ENCODE measurements at places on chromosomes 13 and 19. TPM values are rescaled to one million over a fixed set of nuclear protein-coding genes. Genes with fewer than 3 reads are reported as not detected.

DNA sequence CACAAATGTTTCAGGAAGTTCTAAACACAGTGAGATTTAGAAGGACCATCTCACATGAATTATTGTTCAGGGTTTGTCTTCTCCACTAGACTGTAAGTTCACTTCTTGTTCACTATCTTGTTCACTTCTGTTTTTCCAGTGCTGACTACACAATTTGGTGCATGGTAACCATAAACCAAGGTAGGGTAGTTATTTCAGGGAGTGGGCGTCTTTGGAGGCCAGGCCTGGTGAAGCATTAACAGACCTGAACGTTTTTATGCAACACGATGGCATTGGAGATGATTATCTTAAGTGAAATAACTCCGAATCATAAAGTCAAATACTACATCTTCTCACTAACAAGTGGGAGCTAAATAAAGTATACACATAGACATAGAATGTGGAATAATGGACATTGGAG, 14.4 kb upstream of the OXGR1 start:
- DNase-seq = no peak
- H3K4me1 ChIP-seq = no peaks in the 10 kb centered on the region
- peaks cover 16% of the 10 kb centered on the region for H3K27me3 ChIP-seq

DNA sequence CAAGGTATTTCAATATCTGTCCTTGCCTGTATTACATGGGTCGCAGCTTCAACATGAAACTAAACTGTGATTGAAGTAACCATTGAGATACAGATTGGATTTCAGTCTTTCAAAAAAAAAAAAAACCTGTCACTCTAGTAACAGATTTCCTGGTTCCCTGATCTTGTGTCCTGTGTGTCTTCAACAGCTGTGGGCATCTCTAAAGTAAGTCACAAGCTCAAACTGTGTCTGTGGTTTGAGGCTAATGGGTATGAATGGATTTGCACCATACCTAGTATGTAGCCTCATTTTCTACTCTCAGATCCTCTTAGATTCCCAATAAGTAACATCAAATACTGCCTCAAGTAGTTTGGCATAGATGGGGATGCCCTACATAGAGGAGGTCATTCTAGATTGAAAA, 300.1 kb downstream of the COG6 start:
- H3K36me3 ChIP-seq = no peaks in the 10 kb centered on the region
- H3K27ac ChIP-seq = no peak overlapping the region
- no peaks in the 10 kb centered on the region for H3K27me3 ChIP-seq
- H3K4me3 ChIP-seq = no peak overlapping the region

DNA sequence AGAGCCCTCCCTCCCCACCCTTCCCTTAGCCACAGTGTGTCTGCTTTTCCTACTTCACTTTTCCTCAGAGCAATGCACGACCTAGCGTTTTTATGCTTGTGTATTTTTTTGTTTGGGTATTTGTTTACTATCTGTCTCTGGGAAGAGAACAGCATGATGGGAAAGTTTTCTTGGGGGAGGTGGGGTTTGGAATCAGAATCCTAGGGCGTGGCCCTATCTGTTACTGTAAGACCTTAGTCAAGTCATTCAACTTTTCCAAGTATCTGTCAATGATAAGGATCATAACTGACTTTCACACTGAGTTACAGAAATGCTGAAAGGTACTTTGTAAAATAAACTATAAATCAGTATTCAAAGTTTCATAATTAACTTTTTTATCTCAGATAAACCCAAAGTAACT, 146.3 kb upstream of the WASF3 start:
- H3K4me1 ChIP-seq = no peaks in the 10 kb centered on the region
- no peak overlapping the region for H3K27ac ChIP-seq
- H3K4me3 ChIP-seq = no peak overlapping the region
- no peaks in the 10 kb centered on the region for H3K27me3 ChIP-seq
- DNase-seq = no peak

GRCh38 chr19:31353833-31354232, 4.6 kb upstream of the TSHZ3 start:
- DNase-seq = no peak
- peaks cover 37% of the 10 kb centered on the region for H3K4me1 ChIP-seq
- H3K27ac ChIP-seq = no peak overlapping the region
- H3K27me3 ChIP-seq = peaks cover 68% of the 10 kb centered on the region

GRCh38 chr13:110486061-110486715, 75.3 kb downstream of the RAB20 start:
- no peaks in the 10 kb centered on the region for H3K36me3 ChIP-seq
- H3K27ac ChIP-seq = no peak overlapping the region
- no peak overlapping the region for H3K4me3 ChIP-seq
- no peaks in the 10 kb centered on the region for H3K27me3 ChIP-seq
- no peaks in the 10 kb centered on the region for H3K4me1 ChIP-seq

DNA sequence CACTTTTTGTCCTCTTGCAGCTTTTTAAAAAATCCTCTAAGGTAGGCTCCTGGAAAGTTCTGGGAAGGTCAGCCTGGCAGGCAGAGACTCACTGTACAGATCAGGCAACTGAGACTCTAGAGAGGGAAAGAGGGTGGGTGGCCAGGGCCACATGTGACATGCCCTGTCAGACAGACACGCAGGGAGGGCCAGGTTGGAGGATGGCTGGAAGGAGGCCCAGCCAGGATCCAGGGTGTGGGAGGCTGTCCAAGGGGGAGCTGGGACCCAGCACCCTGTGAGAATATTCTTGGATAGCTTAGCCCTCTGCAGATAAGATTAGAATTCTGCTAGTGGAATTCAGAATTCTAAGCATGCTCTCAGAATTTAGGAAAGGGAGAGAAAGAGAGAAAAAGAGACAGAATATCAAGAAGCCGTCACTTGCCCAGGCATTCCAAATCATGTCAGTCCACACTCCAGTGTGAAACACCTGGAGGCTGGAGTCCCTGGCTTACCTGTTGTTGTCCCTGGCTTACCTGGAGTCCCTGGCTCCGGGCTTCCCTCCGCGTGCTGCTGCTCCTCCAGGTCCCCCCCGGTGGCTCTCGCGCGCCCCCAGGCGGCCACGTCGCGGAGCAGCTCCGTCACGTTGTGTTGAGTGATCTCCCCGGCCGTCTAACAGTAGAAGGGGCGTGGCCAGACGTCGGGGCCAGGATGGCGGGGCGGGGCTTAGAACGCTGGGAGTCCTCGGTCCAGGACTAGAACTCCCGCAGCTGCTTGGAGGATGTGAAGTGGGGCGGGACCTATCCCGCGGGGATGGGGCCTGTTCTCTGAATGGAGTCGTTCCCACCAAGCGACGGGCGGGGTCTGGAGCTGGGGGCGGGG, 2.8 kb upstream of the TNNI3 start:
- no peak overlapping the region for H3K27ac ChIP-seq
- H3K36me3 ChIP-seq = no peaks in the 10 kb centered on the region
- H3K4me3 ChIP-seq = no peak overlapping the region
- H3K27me3 ChIP-seq = peaks cover 30% of the 10 kb centered on the region
- peaks cover 3% of the 10 kb centered on the region for H3K4me1 ChIP-seq

GRCh38 chr13:28819735-28820098, 422 bp upstream of the MTUS2 start:
- H3K36me3 ChIP-seq = no peaks in the 10 kb centered on the region
- H3K4me3 ChIP-seq = no peak overlapping the region
- peak; percentile 53 for DNase-seq
- H3K4me1 ChIP-seq = peaks cover 3% of the 10 kb centered on the region
- peaks cover 47% of the 10 kb centered on the region for H3K27me3 ChIP-seq

DNA sequence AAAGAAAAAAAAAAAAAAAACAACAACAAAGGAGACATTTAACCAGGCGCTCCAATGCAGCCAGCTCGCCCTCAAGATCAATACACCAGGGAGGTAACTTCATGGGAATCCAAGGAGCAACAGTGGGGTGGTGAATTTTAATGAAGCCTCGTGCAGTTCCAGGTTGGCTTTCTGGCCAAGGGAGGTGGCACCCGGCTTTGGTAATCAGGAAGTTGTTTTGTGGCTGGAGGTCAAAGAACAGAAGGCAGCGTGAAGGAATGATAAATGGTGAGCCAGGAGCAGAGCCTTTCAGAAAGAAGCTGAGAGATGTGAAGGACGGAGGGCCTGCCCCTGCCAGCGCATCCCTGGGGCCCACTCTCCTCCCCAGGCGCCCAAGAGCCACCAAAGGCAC, 188.2 kb upstream of the TSC22D1 start:
- H3K36me3 ChIP-seq = no peaks in the 10 kb centered on the region
- H3K27ac ChIP-seq = no peak overlapping the region
- H3K4me3 ChIP-seq = no peak overlapping the region
- no peak for DNase-seq
- peaks cover 16% of the 10 kb centered on the region for H3K4me1 ChIP-seq

GRCh38 chr13:75224053-75224742, 257.8 kb downstream of the TBC1D4 start:
- no peak for DNase-seq
- H3K4me3 ChIP-seq = no peak overlapping the region
- no peak overlapping the region for H3K27ac ChIP-seq
- H3K36me3 ChIP-seq = no peaks in the 10 kb centered on the region

DNA sequence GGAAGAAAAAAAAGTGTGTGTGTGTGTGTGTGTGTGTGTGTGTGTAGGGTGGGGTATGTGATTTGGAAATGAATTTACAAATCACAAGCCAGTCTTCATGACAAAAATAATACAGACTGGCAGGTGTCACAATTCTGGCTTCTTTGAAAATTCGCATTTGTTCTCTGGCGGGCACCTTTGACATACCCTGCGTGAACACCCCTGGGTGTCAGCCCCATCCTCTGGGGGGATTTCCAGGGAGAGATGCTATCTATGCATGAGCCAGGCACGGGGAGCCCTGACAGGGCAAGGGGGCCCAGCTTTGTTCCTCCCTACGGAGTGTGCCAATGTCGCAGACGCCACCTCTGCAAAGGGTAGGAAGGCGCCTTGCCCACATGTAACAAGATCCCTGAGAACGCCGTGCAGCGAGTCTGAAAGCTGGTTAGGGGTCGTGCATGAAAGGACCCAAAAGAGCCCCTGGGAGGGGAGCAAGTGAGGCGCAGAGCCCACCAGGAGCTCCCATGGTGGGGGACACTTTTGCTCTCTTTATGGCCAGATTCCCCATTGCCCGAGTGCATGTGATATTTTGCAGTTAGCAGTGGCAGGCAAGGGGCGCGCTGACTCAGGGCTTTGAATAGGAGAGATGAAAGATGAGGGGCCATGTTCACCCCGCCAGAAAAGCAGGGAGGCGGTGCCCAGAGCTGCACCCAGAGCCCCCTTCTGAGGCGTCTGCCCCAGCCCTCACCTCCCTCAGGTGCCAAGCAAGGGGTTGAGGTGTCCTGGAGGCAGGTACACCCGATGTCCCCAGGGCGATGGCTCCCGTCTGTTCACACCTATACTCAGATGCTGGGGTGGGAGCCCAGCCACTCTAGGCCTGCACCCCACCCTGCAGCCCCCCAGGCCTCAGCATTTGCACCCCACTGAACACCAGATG, 45.3 kb downstream of the KLF2 start:
- peak; percentile 48 for DNase-seq
- H3K36me3 ChIP-seq = peaks cover 30% of the 10 kb centered on the region
- no peak overlapping the region for H3K4me3 ChIP-seq
- H3K27me3 ChIP-seq = peaks cover 2% of the 10 kb centered on the region
- no peak overlapping the region for H3K27ac ChIP-seq
- H3K4me1 ChIP-seq = peaks cover 23% of the 10 kb centered on the region

DNA sequence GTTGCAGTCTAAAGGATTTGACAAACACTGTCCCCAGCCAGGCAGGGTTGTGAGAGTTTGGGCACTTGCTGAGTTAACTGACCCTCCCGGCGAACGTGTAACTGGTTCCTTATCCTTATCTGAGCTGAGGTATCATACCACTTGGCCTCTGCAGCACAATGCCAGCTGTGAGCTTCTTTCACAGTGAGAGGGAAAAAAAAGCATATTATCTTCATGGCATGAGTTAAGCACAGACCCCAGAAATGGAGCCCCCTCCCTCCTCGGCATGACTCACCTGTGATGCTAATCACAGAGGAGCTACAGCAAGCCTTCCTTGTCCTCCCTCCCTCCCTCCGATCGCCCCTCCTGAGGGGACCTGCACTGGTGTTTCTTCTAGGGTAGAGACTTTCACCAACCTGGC, 60.5 kb downstream of the EFNB2 start:
- no peaks in the 10 kb centered on the region for H3K27me3 ChIP-seq
- DNase-seq = no peak
- no peaks in the 10 kb centered on the region for H3K36me3 ChIP-seq
- no peaks in the 10 kb centered on the region for H3K4me1 ChIP-seq

GRCh38 chr19:33849551-33850147, 53.0 kb downstream of the KCTD15 start:
- no peak overlapping the region for H3K4me3 ChIP-seq
- DNase-seq = no peak
- no peak overlapping the region for H3K27ac ChIP-seq
- peaks cover 12% of the 10 kb centered on the region for H3K27me3 ChIP-seq

DNA sequence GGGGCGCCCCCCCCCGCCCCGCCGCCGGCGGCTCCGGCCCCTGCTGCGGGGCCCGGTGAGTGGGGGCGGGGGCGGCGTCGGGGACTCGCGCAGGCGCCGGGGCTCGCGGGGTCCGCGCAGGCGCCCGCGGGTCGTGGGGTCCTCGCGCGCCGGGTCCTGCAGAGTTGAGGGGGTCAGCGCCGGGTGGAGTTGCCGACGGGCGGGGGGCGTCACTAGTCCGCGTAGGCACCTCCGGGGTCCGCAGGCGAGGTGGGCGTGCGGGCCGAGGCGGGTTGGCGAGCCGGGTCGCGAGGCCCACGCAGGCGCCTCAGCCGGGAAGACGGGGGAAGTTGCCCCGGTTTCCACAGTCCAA, 365 bp downstream of the PPP6R1 start:
- H3K4me1 ChIP-seq = peaks cover 34% of the 10 kb centered on the region
- H3K27me3 ChIP-seq = no peaks in the 10 kb centered on the region
- peak overlapping the region; percentile 100 for H3K4me3 ChIP-seq

DNA sequence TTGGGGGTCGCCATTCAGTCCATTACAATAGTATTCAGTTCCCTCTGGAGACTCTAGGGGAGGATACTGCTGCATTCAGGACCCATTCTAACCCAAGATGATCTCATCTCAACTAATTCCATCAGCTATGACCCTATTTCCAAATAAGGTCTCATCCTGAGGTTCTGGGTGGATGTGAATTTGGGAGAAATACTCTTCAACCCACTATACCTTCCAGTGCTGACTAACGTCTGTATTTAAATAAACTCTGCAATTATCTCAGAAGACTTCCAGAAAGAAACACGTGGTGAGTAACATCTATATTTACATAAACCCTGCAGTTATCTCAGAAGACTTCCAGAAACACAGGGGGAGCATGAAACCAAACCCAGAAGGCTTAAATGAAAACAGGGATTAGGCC, 1300.7 kb downstream of the PCDH9 start:
- H3K4me3 ChIP-seq = no peak overlapping the region
- no peaks in the 10 kb centered on the region for H3K27me3 ChIP-seq
- no peak for DNase-seq
- H3K27ac ChIP-seq = no peak overlapping the region
- H3K4me1 ChIP-seq = no peaks in the 10 kb centered on the region

- H3K27ac ChIP-seq = no peak overlapping the region
- peaks cover 4% of the 10 kb centered on the region for H3K27me3 ChIP-seq
- H3K36me3 ChIP-seq = no peaks in the 10 kb centered on the region
Observed at GRCh38 chr19:44677019-44677811, 5.9 kb downstream of the CEACAM19 start.

- H3K27me3 ChIP-seq = no peaks in the 10 kb centered on the region
- H3K36me3 ChIP-seq = no peaks in the 10 kb centered on the region
- H3K27ac ChIP-seq = no peak overlapping the region
- no peaks in the 10 kb centered on the region for H3K4me1 ChIP-seq
Observed at GRCh38 chr19:28118235-28118634, 1094.7 kb downstream of the UQCRFS1 start.

The NAPA gene
- 117 TPM for total RNA-seq

The HCST gene
- total RNA-seq = 204 TPM

The PTH2 gene
- not detected for total RNA-seq

The CD33 gene
- 21.1 TPM for total RNA-seq

The C1QTNF9 gene
- not detected for total RNA-seq

The METTL21C gene
- not detected for total RNA-seq

The ZNF132 gene
- total RNA-seq = 4.7 TPM

The TEX29 gene
- 0.73 TPM for total RNA-seq

The ELSPBP1 gene
- total RNA-seq = not detected

The APOC4 gene
- not detected for total RNA-seq

The TMEM143 gene
- total RNA-seq = 17.4 TPM

The GPR4 gene
- not detected for total RNA-seq

Measured in activated CD4-positive, alpha-beta memory T cell treated with anti-CD3 and anti-CD28 coated beads, Interleukin-2, amount 10 ng/mL, durations not matched to agents 7 days and 5 days (primary cell).